ENCODE measurements at places on chromosomes 16 and 17. TPM values are rescaled to one million over a fixed set of nuclear protein-coding genes. Genes with fewer than 3 reads are reported as not detected.
A peak's percentile ranks its signal among the peaks of the same experiment; 100 is the strongest.

Gene CLDN7
- total RNA-seq = 1.7 TPM

- DNase-seq = peak; percentile 76
Measured at GRCh38 chr17:38322156-38322779, 21.5 kb downstream of the GPR179 start.

GRCh38 chr16:76976101-76976500, 214.9 kb upstream of the MON1B start:
- DNase-seq = no peak

DNA sequence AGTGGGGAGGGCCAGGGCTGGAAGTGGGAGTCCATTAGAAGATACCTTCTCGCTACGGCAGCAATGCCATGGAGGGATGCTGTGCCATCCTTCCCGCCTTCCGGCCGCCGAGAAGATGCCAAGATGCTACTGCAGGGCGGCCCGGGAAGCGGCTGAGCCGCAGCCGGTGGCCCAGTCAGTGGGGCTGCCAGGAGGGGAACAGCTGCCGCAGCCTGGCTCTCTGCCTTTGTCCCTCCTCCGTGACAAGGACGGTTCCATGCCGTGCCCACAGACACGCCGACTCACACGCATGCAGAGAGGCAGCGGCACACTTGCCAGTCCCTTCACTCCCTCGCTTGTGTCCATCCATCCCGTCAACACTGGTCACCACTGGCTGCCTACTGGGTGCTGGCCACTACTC, 20.2 kb upstream of the NCBP3 start:
- no peak for DNase-seq

- DNase-seq = no peak
Measured at GRCh38 chr16:76879420-76879819, 311.6 kb upstream of the MON1B start.

DNA sequence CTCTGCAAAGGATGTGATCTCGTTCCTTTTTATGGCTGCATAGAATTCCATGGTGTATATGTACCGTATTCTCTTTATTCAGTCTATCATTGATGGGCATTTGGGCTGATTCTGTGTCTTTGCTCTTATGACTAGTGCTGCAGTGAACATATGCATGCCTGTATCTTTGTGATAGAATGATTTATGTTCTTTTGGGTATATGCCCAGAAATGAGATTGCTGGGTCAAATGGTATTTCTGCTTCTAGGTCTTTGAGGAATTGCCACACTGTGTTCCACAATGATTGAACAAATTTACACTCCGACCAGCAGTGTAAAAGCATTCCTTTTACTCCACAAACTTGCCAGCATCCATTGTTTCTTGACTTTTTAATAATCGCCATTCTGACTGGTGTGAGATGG, 60.2 kb upstream of the ADORA2B start:
- no peak for DNase-seq
